Subcutaneous adipose tissue (tissue), 4 donors: ENCODE measurements at places on chromosomes 16 and 17. TPM values are rescaled to one million over a fixed set of nuclear protein-coding genes. Genes with fewer than 3 reads are reported as not detected.

The EFNB3 gene
- 0.22 TPM for total RNA-seq

The CD300C gene
- 3.2 TPM for total RNA-seq

The UBB gene
- total RNA-seq, result 661 TPM

The TNRC6C gene
- 16.5 TPM for total RNA-seq

The CMTM1 gene
- 2.2 TPM for total RNA-seq

The ZNF597 gene
- total RNA-seq, result 1.9 TPM

The NLRC3 gene
- 1.5 TPM for total RNA-seq

The TBX2 gene
- total RNA-seq, result 2.5 TPM

The KRTAP1-5 gene
- not detected for total RNA-seq

The NPIPB13 gene
- total RNA-seq, result 7.8 TPM

The RGS9 gene
- 4.0 TPM for total RNA-seq

The KRTAP4-6 gene
- not detected for total RNA-seq

The TMEM114 gene
- not detected for total RNA-seq
